Activated T-helper 1 cell treated with anti-CD3 and anti-CD28 coated beads, Interleukin-12 subunit alpha, Interleukin-12 subunit beta, Interleukin-2, Interleukin-4 antibody, amounts not matched to agents 30 ng/mL and 10 ng/mL and 1 ng/mL, durations not matched to agents 14 hours and 24 hours and 36 hours (primary cell): ENCODE measurements at places on chromosomes 4 and X. TPM values are rescaled to one million over a fixed set of nuclear protein-coding genes. Genes with fewer than 3 reads are reported as not detected.

- no peak overlapping the region for H3K4me3 ChIP-seq
- no peaks in the 10 kb centered on the region for H3K36me3 ChIP-seq
- no peak for DNase-seq
- no peaks in the 10 kb centered on the region for H3K4me1 ChIP-seq
- no peaks in the 10 kb centered on the region for H3K27me3 ChIP-seq
- no peak overlapping the region for H3K27ac ChIP-seq
Measured at GRCh38 chr4:75338352-75338880, 175.8 kb downstream of the RCHY1 start.

DNA sequence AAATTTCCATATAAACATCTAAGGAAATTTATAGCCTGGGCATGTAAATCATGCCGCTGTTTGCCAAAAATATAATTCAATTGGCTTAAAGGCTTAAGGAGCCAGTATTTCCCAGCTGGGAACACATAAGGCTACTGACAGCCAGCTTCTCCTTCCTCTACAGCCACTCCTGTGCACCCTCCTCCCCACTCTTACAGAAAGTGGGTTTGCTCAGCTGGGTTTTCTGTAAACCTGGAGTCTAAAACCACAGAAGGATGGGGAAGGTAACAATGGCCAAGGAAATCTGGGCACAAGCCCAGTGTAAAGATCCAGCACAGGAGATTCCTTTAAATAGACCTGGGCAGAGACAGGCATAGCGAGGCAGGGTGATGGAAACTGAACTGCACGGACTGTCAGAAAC is 18.5 kb downstream of the ACSL1 start:
- H3K36me3 ChIP-seq: peaks cover 9% of the 10 kb centered on the region
- H3K4me3 ChIP-seq: no peak overlapping the region
- no peaks in the 10 kb centered on the region for H3K27me3 ChIP-seq

DNA sequence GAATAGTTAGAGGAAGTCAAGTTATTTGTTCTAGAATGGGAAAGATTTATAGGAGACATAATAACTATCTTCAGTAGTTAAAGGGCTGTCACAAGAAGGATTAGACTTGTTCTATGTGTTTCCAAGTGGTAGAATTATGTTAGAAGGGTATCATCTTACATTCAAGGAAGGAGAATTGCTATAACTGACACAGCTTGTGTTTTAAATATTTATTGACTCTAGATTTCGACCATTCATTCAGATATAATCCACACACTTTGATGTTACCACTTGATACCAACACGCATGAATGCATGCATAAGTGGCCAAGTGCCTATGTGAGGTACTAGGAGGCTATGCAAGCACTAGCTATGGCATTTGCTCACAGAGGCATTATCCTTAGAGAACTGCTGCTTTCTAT is 122.7 kb downstream of the CCNB3 start:
- H3K4me3 ChIP-seq: no peak overlapping the region
- no peak overlapping the region for H3K27ac ChIP-seq
- no peaks in the 10 kb centered on the region for H3K36me3 ChIP-seq
- no peaks in the 10 kb centered on the region for H3K4me1 ChIP-seq

DNA sequence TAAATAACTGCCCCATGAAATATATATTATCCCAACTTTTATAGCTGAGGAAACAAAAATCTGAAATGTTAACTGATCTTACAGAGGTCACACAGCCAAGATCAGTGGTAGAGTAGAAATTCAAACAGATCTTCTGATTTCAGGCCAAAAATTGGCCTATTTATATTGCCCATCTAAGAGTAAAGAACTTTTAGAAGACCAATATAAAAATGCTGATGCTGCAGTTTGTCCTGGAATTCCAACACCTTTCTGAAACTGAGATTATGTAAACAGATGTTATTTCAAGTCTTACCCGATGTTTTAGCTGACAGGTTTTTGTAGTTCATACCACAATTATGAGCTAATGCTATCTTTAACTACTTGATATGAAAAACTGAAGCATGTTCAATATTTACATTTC is 51.1 kb downstream of the SPANXN3 start:
- H3K36me3 ChIP-seq: no peaks in the 10 kb centered on the region
- H3K4me3 ChIP-seq: no peak overlapping the region
- no peaks in the 10 kb centered on the region for H3K4me1 ChIP-seq
- no peaks in the 10 kb centered on the region for H3K27me3 ChIP-seq
- no peak overlapping the region for H3K27ac ChIP-seq

DNA sequence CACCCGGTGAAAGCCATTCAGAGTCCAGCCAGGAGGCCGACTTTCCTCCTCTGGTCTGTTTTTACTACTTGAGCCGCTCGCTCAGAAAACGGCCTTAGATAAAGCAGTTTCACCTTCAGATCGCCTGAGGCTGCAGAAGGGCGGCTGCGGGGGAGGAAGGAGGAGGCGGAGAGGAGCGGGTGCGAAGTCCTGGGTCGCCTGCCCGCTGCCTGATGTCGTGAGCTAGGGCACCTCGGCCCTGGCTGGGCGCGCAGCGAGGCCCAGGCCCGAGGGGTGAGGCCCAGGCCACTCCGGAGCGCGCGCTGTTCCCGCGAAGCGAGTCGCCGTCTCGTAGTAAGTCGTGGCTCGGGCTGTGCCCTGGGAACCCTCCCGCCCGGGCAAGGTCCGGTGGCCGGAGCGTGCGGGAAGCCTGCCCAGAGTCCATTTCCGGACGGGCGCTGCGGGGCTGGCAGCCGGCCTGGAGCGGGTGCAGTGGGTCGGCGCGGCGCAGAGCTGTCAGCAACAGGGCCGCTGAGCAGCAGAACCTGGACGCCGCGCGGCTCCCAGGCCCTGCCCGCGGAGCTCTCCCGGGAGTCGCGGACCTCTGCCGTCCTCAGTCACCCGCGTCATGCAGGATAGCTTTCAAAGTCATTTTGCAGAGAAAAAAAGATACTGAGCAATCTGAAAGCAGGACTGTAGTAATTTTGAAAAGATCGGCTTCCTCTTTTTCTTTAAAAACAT is 18.6 kb downstream of the TRIM2 start:
- peaks cover 46% of the 10 kb centered on the region for H3K27me3 ChIP-seq
- H3K27ac ChIP-seq: no peak overlapping the region
- H3K4me1 ChIP-seq: peaks cover 30% of the 10 kb centered on the region
- H3K36me3 ChIP-seq: no peaks in the 10 kb centered on the region
- H3K4me3 ChIP-seq: peak overlapping the region; percentile 77

Gene PTTG2
- total RNA-seq: 0.29 and 0.66 TPM in 2 replicates

Gene NSG1
- total RNA-seq: 0.18 and 0.27 TPM in 2 replicates

- H3K4me1 ChIP-seq: no peaks in the 10 kb centered on the region
- no peaks in the 10 kb centered on the region for H3K36me3 ChIP-seq
- H3K4me3 ChIP-seq: no peak overlapping the region
- H3K27me3 ChIP-seq: no peaks in the 10 kb centered on the region
Measured at GRCh38 chr4:11801466-11802446, 373.1 kb upstream of the HS3ST1 start.

Gene KLF8
- total RNA-seq: 6.3 and 6.7 TPM in 2 replicates

GRCh38 chr4:95283320-95283719 is 265.5 kb downstream of the UNC5C start:
- no peak for DNase-seq
- H3K36me3 ChIP-seq: no peaks in the 10 kb centered on the region
- H3K4me3 ChIP-seq: no peak overlapping the region
- no peak overlapping the region for H3K27ac ChIP-seq
- H3K27me3 ChIP-seq: no peaks in the 10 kb centered on the region
- no peaks in the 10 kb centered on the region for H3K4me1 ChIP-seq

DNA sequence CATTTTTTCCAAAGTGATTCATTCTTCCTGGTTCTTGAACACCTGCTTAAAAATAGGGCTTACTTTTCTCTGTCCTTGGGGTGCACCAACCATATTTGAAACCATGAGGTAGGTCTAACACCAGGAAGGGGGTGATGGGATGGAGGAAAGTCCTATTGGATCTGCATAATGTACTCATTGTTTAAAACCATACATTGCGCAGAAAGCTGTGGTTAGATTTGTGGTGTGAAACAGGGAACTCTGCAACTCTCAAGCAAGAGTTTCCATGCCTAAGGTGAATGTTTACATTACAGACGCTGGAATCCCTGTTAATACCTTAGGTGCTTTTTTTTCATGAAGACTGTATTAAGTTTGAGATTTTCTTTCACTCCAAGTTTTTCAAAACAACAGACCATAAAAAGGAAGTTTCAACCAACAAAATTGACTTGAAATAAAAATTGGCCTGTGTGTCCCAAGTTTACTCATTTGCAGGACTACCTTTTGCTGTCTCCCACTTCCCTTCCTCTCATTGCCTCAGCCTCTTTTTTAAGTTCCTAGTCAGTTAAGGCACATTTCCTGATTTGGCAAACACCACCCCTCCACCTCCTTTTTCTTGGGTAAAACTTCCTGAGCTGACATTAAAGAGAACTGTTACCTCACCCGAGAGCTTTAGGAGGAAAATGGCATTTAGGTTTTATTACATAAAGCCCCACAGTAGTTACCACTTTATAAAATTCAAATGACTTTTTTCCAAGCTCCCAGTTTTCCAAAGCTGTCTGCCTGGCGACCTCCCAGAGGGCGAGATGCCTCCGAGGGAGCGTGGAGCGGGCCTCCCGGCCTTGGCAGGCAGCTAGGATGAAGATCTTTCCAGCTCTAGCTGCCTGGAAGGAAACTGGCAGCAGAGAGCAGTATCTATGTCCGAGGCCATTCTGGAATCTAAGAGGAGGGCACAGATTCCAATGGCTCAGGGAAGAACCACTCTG is 47.9 kb upstream of the RBPJ start:
- peak overlapping the region; percentile 45 for H3K4me3 ChIP-seq
- no peak for DNase-seq
- H3K4me1 ChIP-seq: peaks cover 42% of the 10 kb centered on the region
- H3K36me3 ChIP-seq: no peaks in the 10 kb centered on the region

Gene ADAM29
- total RNA-seq: not detected in 2 replicates

Gene FOXP3
- total RNA-seq: 14.3 and 14.4 TPM in 2 replicates

DNA sequence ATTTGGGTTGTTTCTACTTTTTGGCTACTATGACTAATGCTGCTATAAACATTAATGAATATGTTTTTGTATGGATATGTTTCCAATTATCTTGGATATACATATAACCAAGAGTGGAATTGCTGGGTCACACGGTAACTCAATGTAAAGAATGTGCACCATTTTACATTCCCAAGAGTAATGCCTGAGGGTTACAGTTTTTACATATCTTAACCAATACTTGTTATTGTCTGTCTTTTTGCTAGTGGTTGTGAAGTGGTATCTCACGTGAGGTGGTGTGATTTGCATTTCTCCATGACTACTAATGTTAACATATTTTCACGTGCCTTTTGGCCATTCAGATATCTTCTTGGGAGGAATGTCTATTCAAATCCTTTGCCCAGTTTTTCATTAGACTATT is 200.3 kb upstream of the MAB21L2 start:
- no peak for DNase-seq
- H3K4me3 ChIP-seq: no peak overlapping the region
- H3K36me3 ChIP-seq: peaks cover 3% of the 10 kb centered on the region

Gene GPM6B
- total RNA-seq: not detected in 2 replicates

DNA sequence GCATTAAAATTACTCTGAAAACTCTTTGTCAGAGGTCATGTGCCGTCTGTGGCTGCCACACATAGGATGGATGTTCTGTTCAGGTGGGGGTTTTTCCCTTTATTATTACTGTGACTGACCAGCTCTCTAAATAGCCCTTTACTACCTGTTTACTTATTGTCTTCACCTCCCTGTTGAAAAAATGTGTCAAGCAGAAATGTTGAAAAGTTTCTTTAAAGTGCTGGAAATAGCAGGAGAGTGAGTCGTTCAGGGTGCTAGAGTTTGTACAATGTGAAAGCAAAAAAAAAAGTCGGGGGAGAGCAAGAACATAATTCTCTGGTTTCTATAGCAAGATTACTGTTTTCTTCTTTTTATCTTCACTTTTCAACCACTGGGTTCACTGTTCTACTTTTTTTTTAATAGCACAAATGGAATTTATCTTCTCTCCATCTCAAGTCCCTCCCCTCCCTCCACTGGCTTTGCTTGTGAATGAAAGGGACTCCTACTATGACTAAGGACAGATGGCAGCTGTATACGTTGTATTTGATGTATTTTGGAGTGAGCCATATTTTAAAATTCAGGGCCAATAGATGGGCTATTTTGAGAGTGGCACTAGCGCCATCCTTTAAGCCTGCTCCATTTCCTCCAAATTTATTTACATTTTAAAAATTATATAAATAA is 33.3 kb downstream of the ARX start:
- no peak overlapping the region for H3K27ac ChIP-seq
- no peak overlapping the region for H3K4me3 ChIP-seq
- no peaks in the 10 kb centered on the region for H3K4me1 ChIP-seq
- DNase-seq: no peak
- H3K36me3 ChIP-seq: peaks cover 2% of the 10 kb centered on the region

Gene TCEAL7
- total RNA-seq: not detected in 2 replicates

DNA sequence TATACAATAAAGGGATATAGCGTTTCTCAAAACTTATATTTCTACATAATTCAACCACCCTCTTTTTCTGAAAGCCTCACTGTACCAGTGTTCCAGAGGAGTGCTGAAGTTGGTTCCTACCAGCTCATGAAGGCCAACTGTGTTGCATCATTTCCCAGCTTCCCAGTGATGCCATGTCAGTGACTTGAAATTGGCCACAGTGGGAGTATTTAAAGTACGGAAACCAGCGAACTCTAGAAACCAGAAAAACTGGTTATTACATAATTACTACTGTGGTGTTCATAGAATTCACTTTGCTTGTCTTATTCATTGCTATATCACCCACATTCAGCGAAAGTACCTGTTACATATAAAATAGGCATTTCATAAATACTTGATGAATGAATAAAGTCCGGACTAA is 135.4 kb downstream of the GC start:
- H3K27me3 ChIP-seq: no peaks in the 10 kb centered on the region
- no peak for DNase-seq
- H3K4me1 ChIP-seq: no peaks in the 10 kb centered on the region
- no peak overlapping the region for H3K27ac ChIP-seq

- peak overlapping the region; percentile 4 for H3K27ac ChIP-seq
- H3K36me3 ChIP-seq: peaks cover 24% of the 10 kb centered on the region
- no peaks in the 10 kb centered on the region for H3K4me1 ChIP-seq
- H3K27me3 ChIP-seq: no peaks in the 10 kb centered on the region
- H3K4me3 ChIP-seq: no peak overlapping the region
- no peak for DNase-seq
Measured at GRCh38 chr4:77930876-77931275, 68.2 kb downstream of the MRPL1 start.
